Femur (tissue), 1 donor: ENCODE measurements at places on chromosomes 7 and 10.

DNA sequence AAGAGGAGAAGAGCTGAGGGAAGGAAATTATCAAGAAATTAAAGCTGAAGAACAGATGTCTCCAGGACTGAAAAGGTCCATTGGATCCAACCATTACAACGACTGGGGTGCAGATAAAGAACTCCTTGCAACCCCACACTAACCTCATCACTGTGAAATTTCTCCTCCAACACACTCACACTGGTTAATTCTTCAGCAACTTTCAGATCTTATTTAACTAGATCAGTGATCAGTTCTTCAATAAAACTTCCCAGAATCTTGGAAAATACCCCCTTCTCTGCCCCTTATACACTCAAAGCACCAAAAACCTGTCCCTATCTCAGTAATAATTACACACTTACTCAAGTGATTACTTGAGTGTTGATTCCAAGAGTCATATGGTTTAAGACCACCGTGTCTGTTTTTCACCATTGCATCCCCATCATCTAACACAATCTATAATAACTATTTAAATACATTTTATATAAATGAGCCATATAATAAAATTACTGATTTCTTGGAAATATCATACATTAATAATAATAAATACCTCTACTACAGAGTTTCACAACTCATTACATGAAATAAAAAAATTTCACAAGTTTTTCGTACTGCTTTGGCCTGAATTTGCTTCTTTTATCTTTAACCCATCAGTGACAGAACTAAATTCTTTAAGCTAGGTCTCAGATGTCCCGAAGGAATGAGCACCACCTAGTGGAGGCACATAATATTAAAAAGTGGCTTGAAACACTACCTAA lies 123.7 kb downstream of the MPP7 start:
- no peak for DNase-seq

DNA sequence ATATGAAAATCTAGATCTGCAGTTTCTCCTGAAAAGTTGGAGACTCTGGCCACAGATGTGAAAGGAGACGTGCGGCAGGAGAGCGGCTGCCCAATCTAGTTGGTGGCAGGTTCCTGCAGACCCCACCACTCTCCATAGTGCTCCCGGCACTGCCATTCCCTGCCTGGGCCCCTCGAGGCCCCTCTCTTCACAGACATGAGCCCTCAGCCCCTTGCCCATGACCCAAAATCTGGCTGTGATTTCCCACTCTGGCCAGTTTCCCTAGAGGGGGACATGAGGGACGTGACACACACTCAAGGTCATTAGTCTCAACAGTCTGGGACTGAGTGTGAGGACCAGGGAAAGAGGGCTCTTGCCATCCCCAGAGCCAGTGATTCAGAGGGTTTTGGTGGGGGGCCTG lies 138.7 kb downstream of the PTPN20 start:
- no peak for DNase-seq

DNA sequence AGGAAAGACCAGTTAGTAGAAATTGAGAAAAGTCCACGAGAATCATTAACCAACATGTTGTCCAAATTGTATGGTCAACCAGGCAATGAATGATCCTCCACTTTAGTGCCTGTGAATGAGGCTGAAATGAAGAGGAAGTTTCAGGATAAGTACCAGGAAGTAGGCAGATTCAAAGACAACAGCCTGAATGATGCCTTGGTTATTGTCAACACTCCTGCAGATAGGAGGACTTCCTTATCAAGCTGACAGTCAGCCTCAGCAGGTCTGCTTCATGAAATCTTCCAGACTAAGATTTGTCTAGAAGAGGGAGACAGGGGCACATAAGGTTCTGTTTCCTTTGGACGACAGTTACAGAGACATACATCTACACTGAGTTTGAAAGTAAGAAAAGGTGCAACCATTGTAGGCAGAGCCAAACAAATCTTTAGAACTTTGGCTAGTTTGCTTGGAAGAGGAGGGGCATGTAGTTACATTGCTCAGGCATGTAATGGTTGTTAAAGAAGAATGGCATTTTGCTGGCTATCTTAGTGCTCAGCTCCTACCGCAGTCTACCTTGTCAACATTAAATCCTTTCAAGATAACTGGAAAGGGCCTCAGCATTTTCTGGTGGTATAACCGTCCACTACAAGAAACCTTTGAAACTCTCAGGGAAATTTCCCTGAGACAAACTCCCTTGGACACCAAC lies 81.4 kb downstream of the ABI1 start:
- no peak for DNase-seq

DNA sequence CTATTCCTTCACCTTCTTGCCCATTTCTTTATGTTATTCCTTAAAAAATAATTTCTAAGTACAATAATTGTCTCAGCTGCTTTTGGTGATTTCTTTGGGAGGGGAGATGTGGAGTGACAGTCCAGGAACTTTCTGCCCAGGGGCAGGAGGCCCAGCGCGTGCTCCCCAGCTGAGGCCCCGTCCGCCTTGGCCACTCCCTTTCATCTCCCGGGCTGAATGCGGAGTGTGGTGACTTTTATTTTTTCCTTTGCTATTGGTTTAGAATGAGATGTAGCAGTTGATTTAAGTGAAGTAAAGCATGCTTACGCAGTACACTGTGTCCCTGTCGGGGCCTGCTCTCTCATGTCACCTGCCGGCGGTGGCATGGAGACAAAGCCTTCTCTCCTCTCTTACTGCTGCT lies 141.6 kb downstream of the MGMT start:
- no peak for DNase-seq

DNA sequence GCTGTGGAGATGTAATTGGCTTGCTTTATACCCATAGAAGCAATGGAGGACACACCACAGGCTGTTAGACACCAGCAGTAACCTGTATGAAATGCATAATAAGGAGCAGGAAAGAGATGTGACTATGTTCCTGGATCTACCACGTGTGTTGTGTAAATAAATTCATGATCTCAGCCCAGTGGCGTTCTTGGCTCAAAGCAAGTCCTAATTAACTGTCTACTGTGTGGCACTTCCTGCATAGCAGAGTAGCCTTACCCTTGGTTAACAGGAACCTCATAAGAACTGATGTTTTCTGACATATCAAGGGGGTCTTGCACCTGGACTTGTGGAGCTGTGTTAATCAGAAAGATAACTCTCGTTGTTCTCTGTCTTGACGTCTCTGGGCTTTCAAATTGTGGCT lies 25.7 kb upstream of the FAM180A start:
- no peak for DNase-seq

DNA sequence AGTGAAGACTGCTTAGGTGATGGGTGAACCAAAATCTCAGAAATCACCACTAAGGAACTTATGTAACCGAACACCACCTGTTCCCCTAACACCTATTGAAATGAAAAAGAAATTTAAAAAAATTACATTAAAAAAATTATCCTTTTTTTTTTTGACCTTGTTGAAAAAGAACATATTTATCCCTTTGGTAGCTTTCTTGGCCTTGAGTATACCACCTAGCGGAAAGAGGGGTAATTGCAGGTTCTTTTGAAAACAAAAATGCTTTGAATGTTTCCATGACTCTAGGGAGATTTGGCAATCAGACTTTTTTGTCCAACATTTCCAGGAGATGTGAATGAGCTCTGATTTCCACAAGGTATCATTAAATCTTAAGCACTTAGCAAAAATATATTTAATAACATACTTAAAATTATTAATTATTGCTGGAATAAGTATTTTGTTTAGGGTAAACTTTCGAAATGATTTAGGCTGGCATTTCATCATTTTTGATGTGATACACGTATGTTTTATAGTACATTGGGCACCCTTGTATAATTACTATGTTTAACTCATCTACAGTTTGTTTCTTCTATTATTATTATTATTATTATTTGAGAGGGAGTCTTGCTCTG lies 47.0 kb upstream of the ELMO1 start:
- DNase-seq, result no peak

- DNase-seq, result no peak
Measured at GRCh38 chr7:159370-160270, 32.8 kb upstream of the FAM20C start.

DNA sequence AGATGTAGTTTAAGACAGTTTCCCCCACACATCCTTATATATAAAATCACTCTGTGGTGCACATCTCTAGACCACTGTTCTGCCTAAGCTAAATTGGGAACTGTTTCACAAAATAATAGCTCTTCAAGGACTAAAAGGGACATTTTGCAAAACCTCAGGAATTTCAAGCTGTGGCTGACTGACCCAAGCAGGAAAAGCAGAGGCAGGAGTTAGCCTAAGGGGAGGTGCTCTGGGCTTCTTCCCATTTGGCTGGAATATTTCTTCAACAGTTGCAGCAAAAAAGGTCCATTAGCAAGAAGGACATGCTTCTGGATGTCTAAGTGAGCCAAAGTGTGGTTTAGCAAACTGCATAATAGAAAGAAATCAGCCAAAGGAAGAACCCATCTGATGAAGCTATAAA lies 551.2 kb upstream of the ANKRD30A start:
- DNase-seq, result peak; percentile 66

GRCh38 chr7:55473932-55474331 lies 98.4 kb downstream of the VOPP1 start:
- no peak for DNase-seq

DNA sequence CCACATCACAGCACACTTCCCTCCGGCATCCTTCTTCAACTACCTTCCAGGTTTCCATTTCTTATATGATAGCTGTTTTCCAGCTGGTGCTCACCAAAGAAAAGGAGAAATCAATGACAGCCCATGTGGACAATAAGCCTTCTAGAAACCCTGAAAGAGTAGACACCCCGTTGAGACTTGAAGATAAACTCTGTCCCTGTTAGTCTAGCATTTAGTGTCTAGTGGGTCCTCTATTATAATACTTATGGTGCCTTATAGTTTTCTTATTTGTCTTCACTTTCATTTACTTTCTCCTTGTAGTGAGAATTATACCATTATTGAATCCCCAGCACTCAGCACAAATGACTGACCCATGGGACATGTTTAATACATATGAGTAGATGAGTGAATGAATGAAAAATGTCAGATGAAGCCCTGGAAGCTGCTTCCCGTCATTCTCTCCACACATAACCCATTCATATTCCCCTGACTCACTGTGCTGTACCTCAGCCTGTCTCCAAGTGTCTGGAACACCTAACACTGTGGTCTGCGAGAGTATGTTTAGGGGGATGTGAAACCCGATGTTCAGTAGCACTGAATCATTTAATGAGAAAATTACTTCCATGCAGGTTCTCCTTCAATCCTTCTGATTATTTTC lies 377.6 kb downstream of the GPR158 start:
- DNase-seq, result no peak

- peak; percentile 92 for DNase-seq
Measured at GRCh38 chr7:150404805-150405583, 25.9 kb downstream of the ZNF775 start.

- peak; percentile 19 for DNase-seq
Measured at GRCh38 chr10:117552701-117553141, 10.2 kb downstream of the EMX2 start.

- DNase-seq, result no peak
Measured at GRCh38 chr7:28586736-28587135, 174.4 kb downstream of the CREB5 start.

DNA sequence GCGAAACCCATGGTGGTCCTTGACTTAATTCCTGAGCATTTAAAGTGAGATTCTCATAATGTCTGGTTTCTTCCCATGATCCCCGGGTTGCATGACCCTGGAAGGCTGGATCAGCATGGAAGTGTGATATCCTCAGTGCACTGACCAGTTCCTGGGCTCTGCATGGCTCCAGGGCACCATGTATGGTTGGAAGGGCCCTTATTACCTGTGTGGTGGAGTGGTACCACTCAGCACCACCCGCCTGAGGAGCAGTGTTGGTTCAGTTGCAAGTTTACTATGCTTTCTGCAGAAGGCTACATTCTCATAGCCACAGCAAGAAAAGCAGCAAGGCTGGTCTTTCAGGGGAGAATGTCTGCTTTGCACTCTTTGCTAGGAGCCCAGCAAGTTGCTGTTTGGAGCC lies 325.7 kb upstream of the MKI67 start:
- DNase-seq, result no peak

GRCh38 chr7:37920849-37921805 lies 687 bp downstream of the EPDR1 start:
- peak; percentile 67 for DNase-seq

- DNase-seq, result no peak
Measured at GRCh38 chr7:138618506-138618905, 82.7 kb downstream of the SVOPL start.

DNA sequence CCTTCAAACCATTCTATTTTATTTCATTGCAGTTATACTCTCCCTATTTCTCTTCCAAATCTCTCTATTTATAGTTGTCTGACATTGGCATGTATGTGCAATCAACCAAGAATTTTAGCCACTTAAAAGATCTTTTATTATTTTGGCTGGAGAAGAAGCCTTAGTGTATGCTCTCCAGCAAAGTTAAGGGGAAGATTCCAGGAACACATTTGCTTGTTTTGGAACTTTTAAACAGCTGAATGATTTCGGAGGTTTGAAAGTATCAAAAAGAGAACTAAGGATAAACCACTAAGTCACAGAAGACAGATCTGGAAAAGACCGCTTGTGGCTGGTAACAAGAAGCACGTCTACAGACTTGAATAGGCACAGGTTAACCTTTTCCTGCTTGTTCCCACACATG lies 182.2 kb upstream of the FZD1 start:
- no peak for DNase-seq

- no peak for DNase-seq
Measured at GRCh38 chr10:62092301-62093030, 176.2 kb downstream of the RTKN2 start.

- DNase-seq, result no peak
Measured at GRCh38 chr10:111716032-111716431, 467.5 kb downstream of the GPAM start.

DNA sequence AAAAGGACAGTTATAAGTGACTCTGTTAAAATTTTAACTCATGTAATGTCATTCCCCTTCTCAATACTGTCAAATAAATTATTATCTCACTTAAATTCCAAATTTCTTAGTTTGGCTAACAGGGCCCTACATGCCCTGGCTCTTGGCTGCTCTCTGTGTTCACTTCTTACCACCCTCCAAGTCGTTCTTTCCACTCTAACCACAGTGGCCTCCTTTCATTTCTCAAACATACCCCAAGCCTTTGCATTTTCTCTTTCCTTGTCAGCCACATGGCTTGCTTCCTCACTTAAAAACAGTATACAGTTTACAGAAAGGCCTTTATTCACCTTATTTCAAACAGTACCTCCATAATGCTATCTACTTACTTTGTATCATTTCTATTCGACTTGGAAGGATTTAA lies 737.1 kb upstream of the ZWINT start:
- no peak for DNase-seq

DNA sequence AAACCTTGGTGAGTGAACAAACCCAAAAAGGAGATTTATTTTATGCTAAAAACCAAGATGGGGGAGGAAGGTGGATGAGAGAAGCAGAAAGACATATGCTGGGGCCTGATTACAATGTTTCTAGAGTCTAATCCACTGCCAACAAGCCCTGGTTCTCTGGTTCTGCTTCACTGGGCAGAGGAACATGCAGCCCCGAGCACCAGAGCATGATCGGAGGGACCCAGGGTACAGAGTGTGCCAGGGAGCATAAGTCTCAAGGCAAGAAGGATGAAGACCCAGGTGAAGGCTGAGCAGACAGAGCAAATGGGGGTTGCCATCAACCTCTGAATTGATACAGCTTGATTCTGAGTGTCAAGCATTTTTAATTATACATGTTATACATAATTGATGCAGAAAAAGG lies 30.7 kb downstream of the SLC16A12 start:
- DNase-seq, result no peak

GRCh38 chr10:69045441-69046300 lies 42.2 kb upstream of the SRGN start:
- no peak for DNase-seq

GRCh38 chr10:62266611-62267010 lies 2.0 kb downstream of the RTKN2 start:
- no peak for DNase-seq

GRCh38 chr10:75682649-75683557 lies 251.5 kb downstream of the LRMDA start:
- no peak for DNase-seq

GRCh38 chr10:69845574-69846292 lies 44.0 kb downstream of the COL13A1 start:
- DNase-seq, result peak; percentile 76
